Ovary (tissue), 10 donors: ENCODE measurements at places on chromosomes 5 and 9.

- peaks cover 2% of the 10 kb centered on the region for H3K4me1 ChIP-seq
- no peak for DNase-seq
- no peaks in the 10 kb centered on the region for H3K36me3 ChIP-seq
- no peaks in the 10 kb centered on the region for H3K27me3 ChIP-seq
- no peak overlapping the region for H3K4me3 ChIP-seq
Observed at GRCh38 chr5:122263352-122264030, 48.5 kb upstream of the SNCAIP start.

DNA sequence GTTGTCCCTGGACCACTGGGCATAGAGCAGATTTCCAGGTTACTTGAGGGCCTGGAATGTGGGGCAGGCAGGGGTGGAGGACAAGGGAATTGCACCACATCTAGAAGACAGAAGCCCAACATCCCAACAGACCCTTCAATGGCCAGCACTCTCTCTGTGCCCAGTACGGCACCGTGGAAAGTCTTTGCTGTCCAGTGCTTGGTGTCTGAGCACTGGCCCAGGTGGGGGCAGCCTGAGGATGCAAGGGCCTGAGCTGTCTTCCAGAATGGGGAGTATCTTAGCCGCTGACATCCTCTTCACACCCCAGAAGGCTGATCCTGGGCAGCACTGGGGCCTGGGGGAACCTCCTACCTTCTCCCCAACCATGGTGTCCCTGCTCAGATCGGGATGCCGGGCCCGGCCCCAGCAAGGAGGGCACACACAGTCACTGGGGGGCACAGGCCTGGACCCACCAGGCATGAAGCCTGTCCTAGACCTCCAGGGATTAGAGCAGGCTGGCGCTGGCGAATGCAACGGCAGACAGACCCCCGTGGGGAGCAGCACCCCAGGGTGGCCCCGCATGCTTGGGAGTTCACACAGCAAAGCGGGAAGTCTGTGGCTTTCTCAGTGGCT, 40.6 kb upstream of the OLFM1 start:
- no peaks in the 10 kb centered on the region for H3K4me1 ChIP-seq
- no peaks in the 10 kb centered on the region for H3K27me3 ChIP-seq
- no peak overlapping the region for H3K27ac ChIP-seq

DNA sequence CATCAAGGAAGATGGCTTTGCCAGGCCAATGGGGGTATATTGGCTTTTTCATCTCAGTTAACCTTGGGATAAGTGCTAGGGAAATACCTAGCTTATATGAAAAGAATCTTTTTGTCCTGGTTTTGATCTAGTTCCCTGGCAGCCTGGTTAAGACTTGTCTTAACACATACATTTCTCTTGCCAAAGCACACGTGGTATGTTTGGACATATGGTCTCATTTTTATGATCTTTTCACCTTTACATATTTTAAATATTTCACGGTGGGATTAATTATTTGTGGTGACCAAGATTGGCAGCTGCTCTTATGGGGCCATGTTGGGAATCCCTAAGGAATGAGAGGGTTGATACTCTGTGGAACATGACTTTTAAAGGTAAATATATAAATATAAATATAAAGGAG, 312.5 kb downstream of the NPR3 start:
- H3K4me3 ChIP-seq, result no peak overlapping the region
- H3K36me3 ChIP-seq, result no peaks in the 10 kb centered on the region
- no peaks in the 10 kb centered on the region for H3K4me1 ChIP-seq
- no peaks in the 10 kb centered on the region for H3K27me3 ChIP-seq

DNA sequence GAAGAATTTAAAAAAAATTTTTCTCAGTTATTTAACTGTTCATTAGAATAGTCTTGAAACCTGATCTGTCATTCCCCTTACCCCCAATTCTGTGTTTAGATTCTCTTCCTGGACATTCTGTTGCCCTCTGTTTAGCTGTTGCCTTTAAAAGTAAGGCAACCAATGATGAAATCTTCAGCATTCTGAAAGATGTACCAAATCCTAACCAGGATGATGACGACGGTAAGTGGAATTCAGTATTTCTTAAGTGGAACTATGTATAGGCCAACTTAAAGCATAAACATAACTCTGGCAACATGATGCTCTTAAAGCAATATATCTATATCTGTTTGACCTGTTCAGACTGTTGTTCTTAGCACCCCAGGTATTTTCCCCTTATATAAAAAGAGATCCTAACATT, 27.2 kb downstream of the NCBP1 start:
- no peak overlapping the region for H3K4me3 ChIP-seq
- no peaks in the 10 kb centered on the region for H3K27me3 ChIP-seq
- no peaks in the 10 kb centered on the region for H3K36me3 ChIP-seq
- no peaks in the 10 kb centered on the region for H3K4me1 ChIP-seq
- no peak for DNase-seq

- no peak for DNase-seq
- H3K27ac ChIP-seq, result no peak overlapping the region
- H3K36me3 ChIP-seq, result no peaks in the 10 kb centered on the region
- no peak overlapping the region for H3K4me3 ChIP-seq
- H3K4me1 ChIP-seq, result no peaks in the 10 kb centered on the region
Observed at GRCh38 chr5:1031306-1031959, 22.8 kb downstream of the NKD2 start.

GRCh38 chr9:111789881-111790280, 4.9 kb downstream of the SHOC1 start:
- no peak overlapping the region for H3K4me3 ChIP-seq
- H3K27me3 ChIP-seq, result no peaks in the 10 kb centered on the region
- no peaks in the 10 kb centered on the region for H3K36me3 ChIP-seq
- no peak for DNase-seq
- no peaks in the 10 kb centered on the region for H3K4me1 ChIP-seq

DNA sequence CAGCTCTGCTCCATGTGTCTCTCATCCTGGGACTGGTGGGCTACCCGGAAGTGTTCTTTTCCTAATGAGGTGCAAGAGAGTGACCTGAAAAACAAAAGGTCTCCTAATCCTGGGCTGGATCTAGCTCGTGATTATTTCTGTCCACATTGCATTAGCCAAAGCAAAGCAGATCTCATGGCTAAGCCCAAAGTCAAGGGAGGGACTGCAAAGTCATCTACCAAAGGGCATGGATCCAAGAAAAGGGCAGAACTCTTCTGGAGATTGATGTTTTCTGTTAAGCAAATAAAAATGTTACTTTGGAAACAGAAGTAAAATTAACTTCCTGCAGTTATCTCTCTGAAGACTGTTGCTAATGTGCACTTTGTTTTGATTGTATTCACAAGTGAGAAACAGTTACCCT, 225.2 kb downstream of the CFAP90 start:
- H3K4me1 ChIP-seq, result no peaks in the 10 kb centered on the region
- H3K36me3 ChIP-seq, result no peaks in the 10 kb centered on the region
- no peak overlapping the region for H3K4me3 ChIP-seq

DNA sequence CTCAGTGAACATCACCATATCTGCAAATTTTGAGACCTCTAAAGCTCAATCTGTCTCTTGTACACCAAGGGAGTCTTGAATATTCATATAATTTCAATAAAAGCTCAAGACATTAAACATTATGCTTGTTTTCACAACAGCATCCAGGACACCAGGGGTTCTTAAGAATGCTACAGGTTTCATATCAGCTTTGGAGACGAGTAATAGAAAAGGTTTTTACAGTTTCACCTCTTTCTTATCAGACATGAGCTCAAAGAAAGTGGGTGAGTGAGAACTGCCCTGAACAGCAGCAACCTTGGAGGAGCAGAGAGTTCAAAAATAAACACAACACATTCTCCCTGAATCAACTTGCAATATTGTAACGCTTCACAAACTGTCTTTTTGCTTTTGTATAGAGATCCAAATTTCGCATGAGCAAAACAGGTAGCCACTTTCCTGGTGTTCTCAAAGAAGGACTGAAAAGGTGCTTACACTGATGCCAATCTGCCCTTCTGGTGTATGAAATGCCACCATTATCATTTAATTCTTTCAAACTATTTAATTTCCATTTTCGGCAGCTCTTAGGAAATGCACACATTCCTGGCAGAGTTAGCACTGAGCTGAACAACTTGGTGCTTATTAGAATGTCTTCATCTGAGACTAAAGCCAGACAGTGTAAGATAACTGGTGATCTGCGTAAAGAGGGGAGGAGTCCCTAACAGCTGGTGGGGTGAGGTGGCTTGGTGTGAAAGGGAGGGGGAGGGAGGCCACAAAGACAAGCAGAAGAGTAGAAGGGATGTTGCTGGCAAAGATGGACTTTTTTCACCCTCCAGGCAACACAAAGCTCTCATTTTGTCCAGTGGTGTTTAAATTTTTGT, 535.3 kb downstream of the PDE4D start:
- H3K4me1 ChIP-seq, result peaks cover 5% of the 10 kb centered on the region
- peak; percentile 54 for DNase-seq
- H3K27me3 ChIP-seq, result no peaks in the 10 kb centered on the region
- H3K36me3 ChIP-seq, result no peaks in the 10 kb centered on the region
- H3K27ac ChIP-seq, result no peak overlapping the region

- no peaks in the 10 kb centered on the region for H3K36me3 ChIP-seq
- H3K4me1 ChIP-seq, result no peaks in the 10 kb centered on the region
- no peaks in the 10 kb centered on the region for H3K27me3 ChIP-seq
- H3K4me3 ChIP-seq, result no peak overlapping the region
- no peak overlapping the region for H3K27ac ChIP-seq
- DNase-seq, result no peak
Observed at GRCh38 chr5:157611571-157612476, 36.2 kb upstream of the ADAM19 start.

DNA sequence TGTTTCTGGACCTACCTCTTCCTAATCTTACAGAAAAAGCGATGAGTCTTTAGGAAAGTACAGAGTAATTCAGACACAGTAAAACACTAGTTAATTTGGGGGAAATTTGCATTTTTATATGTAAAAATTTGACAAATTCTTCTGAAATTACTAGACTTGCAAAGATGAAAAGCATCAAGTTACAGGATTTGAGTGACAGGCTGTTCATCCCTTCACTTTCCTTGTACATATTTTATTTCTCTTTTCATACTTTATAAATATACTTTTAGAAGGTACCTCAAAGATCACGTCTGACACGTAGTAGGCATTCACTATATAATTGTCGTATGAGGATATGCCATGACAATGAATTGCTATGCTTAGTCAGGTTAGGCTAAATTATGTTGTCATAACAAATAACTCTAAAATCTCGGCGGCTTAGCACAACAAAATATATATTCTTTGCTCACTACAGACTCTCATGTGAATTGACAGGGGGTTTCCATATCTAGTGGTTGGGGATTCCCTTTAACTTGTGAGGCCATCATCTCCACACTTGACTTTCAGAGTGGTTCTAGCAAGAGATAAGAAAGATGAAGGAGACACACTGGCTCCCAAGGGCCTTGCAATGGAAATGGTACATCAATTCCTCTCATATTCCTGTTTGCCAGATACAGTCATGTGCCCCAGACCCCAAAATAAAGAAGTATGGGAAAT, 154.1 kb upstream of the TUT7 start:
- no peaks in the 10 kb centered on the region for H3K36me3 ChIP-seq
- H3K27me3 ChIP-seq, result no peaks in the 10 kb centered on the region
- no peak overlapping the region for H3K4me3 ChIP-seq
- H3K4me1 ChIP-seq, result no peaks in the 10 kb centered on the region
- no peak for DNase-seq

- H3K36me3 ChIP-seq, result no peaks in the 10 kb centered on the region
- DNase-seq, result no peak
- H3K4me3 ChIP-seq, result no peak overlapping the region
- no peaks in the 10 kb centered on the region for H3K4me1 ChIP-seq
- no peaks in the 10 kb centered on the region for H3K27me3 ChIP-seq
Observed at GRCh38 chr9:37212435-37212834, 92.1 kb downstream of the ZCCHC7 start.

- no peaks in the 10 kb centered on the region for H3K36me3 ChIP-seq
- H3K4me3 ChIP-seq, result peak overlapping the region; percentile 64
- H3K27ac ChIP-seq, result peak overlapping the region; percentile 97
- DNase-seq, result no peak
- H3K4me1 ChIP-seq, result peaks cover 3% of the 10 kb centered on the region
Observed at GRCh38 chr9:97695995-97696802, 941 bp downstream of the XPA start.

DNA sequence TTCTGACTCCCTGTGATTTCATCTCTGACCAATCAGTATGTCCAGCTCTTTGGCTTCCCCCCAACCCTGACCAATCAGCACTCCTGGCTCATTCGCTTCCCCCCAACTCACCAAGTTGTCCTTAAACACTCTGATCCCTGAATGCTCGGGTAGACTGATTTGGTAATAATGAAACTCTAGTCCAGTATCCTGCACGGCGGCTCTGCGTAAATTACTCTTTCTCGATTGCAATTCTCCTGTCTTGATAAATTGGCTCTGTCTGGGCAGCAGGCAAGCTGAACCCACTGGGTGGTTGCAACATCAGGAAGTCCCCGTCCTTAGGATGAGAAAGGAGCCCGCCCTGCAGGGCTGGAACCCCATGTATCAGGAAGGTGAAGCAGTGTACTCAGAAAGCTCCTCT, 10.4 kb downstream of the FCN2 start:
- no peaks in the 10 kb centered on the region for H3K27me3 ChIP-seq
- H3K4me3 ChIP-seq, result no peak overlapping the region
- H3K36me3 ChIP-seq, result no peaks in the 10 kb centered on the region
- peaks cover 13% of the 10 kb centered on the region for H3K4me1 ChIP-seq
- DNase-seq, result no peak

DNA sequence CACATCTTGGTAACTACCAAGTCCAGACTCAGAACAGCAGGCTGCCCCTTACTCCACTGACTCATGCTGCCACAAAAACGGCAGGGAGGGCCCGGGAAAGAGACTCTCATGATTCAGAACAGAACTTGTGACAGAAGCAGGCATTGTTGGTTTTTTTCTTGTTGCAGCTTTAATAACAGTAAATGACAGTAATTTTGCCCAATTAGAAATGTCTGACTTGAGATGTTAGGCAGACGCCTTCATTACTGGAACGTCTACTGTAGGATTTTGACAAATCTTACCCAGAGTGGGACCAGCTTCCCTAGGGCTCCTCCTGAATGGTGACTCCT, 77.9 kb downstream of the SEMA5A start:
- peaks cover 2% of the 10 kb centered on the region for H3K4me1 ChIP-seq
- H3K36me3 ChIP-seq, result no peaks in the 10 kb centered on the region
- H3K4me3 ChIP-seq, result no peak overlapping the region
- H3K27me3 ChIP-seq, result no peaks in the 10 kb centered on the region
- H3K27ac ChIP-seq, result no peak overlapping the region

- no peak for DNase-seq
- no peaks in the 10 kb centered on the region for H3K27me3 ChIP-seq
- H3K4me3 ChIP-seq, result no peak overlapping the region
- no peaks in the 10 kb centered on the region for H3K4me1 ChIP-seq
- H3K36me3 ChIP-seq, result no peaks in the 10 kb centered on the region
- no peak overlapping the region for H3K27ac ChIP-seq
Observed at GRCh38 chr5:123545506-123545905, 33.5 kb downstream of the CSNK1G3 start.

GRCh38 chr9:92138157-92138959, 23.1 kb upstream of the SPTLC1 start:
- H3K27me3 ChIP-seq, result no peaks in the 10 kb centered on the region
- H3K36me3 ChIP-seq, result no peaks in the 10 kb centered on the region
- DNase-seq, result peak; percentile 86
- H3K4me1 ChIP-seq, result peaks cover 15% of the 10 kb centered on the region
- no peak overlapping the region for H3K27ac ChIP-seq
- no peak overlapping the region for H3K4me3 ChIP-seq

- H3K4me3 ChIP-seq, result peak overlapping the region; percentile 34
- peak; percentile 39 for DNase-seq
- peaks cover 1% of the 10 kb centered on the region for H3K4me1 ChIP-seq
- H3K27ac ChIP-seq, result no peak overlapping the region
- no peaks in the 10 kb centered on the region for H3K36me3 ChIP-seq
- no peaks in the 10 kb centered on the region for H3K27me3 ChIP-seq
Observed at GRCh38 chr5:157651623-157652376, 438 bp downstream of the SOX30 start.
